ENCODE measurements at places on chromosomes 5 and 9. TPM values are rescaled to one million over a fixed set of nuclear protein-coding genes. Genes with fewer than 3 reads are reported as not detected.

The SLC6A3 gene
- total RNA-seq: not detected

The ADCY2 gene
- total RNA-seq: not detected

The SLC46A2 gene
- total RNA-seq: not detected

The SIT1 gene
- total RNA-seq: 135 TPM

The GRXCR2 gene
- not detected for total RNA-seq

The CDC25C gene
- 11.5 TPM for total RNA-seq

The CDH9 gene
- not detected for total RNA-seq

The TEK gene
- not detected for total RNA-seq

Data from activated T-helper 17 cell treated with anti-CD3 and anti-CD28 coated beads, Interleukin-2, amount 50 U/mL, for 72 hours (primary cell).